Fibroblast of skin of right quadriceps (primary cell): ENCODE measurements at places on chromosomes 11 and 22.

- DNase-seq = peak; percentile 46
These were observed 3.4 kb downstream of the CLPB start for GRCh38 chr11:72430741-72431570.

DNA sequence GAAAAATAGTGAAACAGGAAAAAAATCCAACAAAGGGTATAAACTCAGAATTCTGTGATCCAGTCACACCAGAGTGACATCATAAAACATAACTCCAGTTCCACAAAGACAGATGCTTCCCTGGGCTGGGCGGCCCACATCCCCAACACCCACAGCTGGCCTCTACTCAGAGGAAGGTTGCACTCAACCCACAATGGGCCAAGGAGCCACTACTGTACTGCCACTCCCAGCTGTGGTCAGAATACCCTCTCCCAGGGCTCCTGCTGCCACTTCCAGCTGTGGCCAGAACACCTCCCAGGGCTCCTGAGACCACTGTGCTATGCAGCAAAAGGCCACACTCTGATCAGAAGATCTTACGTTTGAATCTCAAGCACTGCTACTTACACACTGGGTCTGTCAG is 18.3 kb downstream of the SMCO4 start:
- DNase-seq = no peak

DNA sequence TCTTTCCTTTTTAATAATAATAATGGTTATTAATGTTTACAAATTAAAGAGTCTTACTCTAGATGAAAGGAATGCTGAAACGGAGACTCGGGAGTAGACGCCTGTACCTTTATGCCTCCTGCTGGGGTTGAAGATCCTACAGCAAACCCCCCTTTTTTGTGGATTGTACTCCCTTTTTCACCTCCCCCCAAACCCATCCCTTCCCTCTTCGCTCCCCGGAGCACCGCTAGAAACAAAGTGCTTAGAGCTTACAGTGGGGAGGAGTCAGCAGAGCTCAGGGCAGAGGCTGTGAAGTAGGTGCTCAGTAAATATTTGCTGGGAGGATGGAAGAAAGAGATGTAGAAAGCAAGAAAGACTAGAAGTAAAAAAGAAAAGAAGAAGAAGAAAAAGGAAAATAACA is 169.7 kb downstream of the NXPE2 start:
- DNase-seq = no peak

GRCh38 chr22:24105631-24106030 is 75.7 kb upstream of the SUSD2 start:
- no peak for DNase-seq

GRCh38 chr11:129333873-129334272 is 41.8 kb upstream of the BARX2 start:
- no peak for DNase-seq

GRCh38 chr22:43867839-43868635 is 5.7 kb upstream of the SULT4A1 start:
- peak; percentile 61 for DNase-seq

GRCh38 chr11:124474779-124475178 is 29.3 kb upstream of the OR8B8 start:
- no peak for DNase-seq

DNA sequence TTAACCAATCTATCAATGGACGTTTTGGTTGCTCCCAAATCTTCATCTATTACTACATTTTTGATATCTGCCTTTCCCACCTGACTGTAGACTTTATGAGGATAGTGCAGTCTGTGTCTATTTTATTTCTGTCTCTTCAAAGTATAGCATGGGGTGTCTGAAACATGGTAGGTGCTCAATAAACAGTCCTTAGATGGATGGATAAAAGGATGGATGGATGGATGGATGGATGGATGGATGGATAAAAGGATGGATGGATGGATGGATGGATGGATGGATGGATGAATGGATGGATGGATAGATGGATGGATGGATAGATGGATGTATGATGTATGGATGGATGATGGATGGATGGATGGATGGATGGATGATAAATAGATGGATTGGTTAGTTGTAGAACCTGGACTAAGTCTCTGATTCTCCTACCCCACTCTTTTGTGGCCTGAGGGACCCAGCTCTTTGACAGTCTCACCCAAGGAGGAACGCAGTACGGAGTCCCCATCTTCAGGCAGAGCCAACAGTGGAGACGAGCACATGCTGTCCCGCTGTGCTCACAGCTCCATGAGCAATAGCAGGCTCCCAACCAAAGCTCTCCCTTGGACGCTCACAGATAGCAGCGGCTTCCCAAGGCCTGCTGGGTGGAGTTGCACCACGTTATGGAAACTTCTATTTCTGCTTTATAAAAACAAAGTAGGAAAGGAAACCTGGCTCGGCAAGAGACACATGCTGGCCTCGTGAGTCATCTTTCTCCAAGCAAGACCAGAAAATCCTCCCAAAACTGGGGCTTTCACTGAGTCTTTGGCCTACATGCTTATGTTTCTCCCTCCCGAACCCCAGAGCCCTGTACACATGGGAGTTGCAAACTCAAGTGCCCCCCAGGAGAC is 448.0 kb downstream of the MIAT start:
- DNase-seq = peak; percentile 88

DNA sequence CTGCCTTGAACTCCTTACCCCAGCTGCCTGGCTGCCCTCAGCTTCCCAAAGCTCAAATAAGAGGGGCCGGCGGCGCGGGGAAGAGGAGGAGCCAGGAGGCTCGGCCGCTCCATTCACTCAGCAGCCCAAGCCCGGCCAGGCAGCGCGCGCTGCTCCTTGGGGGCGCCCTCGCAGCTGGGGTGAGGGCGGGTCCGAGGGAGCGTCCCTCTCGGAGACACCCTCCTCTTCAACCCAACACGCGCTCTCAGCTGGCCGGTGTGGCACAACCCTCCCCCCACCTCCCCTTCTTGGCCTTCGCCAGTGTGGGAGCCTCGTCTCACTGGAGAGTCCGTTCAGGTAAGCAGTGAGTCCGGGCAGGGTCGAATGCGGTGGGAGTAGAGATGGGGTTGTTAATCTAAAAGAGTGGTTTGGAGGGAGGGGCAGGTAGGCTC is at the start of gene WT1:
Gene WT1, minus strand, starts transcription at position 29 of the 431 bp plus-strand sequence.
- DNase-seq = no peak

DNA sequence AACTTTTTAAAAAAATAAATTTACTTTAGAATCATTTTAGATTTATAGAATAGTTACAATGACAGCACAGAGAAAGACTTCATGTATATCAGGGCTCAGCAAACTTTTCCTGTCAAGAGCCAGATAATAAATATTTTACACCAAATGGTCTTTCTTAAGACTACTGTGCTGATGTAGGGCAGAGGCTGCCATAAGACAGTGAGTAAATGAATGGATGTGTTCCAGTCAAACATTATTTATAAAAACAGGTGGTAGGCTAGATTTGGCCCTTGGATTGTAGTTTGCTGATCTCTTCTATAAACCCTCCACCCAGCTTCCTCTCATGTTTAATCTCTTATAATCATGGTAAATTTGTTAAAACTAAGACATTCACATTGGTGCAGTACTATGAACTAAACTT is 33.0 kb downstream of the CECR2 start:
- no peak for DNase-seq
